Stimulated activated CD8-positive, alpha-beta memory T cell treated with anti-CD3 and anti-CD28 coated beads, Interleukin-4, amount 100 ng/mL, for 1 hour (primary cell): ENCODE measurements at places on chromosomes 2 and 18.

GRCh38 chr2:135600915-135601314 is 69.6 kb downstream of the R3HDM1 start:
- no peak for DNase-seq

DNA sequence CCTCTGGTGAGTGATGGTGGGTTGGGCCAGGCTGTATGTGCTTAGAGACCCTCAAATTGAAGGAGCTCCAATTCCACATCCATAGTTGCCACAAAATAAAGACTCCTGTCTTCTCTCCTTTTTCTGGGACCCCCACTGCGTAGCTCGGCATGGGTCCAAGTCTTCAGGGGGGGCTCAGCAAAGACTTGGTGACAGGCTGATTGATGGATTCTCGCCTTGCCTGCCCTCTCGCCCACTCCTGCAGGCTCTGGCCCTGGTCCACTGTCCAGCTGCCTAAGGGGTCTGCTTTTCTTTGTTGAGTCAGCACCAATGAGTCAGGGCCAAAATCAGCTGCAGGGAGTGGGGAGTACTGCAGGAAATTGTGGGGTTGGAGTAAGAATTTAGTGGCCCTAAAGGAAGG is 21.5 kb downstream of the RPL37A start:
- no peak for DNase-seq

GRCh38 chr2:10059016-10059351 is 15.6 kb downstream of the KLF11 start:
- no peak for DNase-seq

- no peak for DNase-seq
Measured at GRCh38 chr18:77919923-77920322, 670.3 kb downstream of the GALR1 start.

DNA sequence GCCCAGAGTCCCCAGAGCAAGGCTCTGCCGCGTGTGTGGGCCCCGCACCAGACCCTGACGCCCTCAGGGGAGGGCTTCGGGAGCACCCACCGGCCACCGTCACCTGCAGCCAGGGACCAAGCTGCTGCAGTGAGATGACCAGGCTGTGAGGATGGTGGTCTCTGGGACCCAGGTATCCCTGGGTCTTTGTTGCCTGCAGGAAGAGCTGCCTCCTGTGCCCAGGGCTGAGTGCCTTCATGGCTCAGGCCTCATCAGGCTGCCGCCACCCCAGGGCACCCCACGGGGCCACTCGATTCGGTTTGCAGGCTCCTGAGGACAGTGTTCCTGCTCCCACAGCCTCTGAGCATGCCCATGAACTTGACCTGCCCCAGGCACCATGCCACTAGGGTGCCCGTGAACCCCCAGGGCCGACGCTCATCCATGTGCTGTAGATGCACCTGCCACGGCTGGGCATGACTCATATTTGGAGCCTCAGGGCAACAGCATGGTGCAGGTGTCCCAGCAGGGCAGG is 109.8 kb downstream of the FAM210A start:
- no peak for DNase-seq

DNA sequence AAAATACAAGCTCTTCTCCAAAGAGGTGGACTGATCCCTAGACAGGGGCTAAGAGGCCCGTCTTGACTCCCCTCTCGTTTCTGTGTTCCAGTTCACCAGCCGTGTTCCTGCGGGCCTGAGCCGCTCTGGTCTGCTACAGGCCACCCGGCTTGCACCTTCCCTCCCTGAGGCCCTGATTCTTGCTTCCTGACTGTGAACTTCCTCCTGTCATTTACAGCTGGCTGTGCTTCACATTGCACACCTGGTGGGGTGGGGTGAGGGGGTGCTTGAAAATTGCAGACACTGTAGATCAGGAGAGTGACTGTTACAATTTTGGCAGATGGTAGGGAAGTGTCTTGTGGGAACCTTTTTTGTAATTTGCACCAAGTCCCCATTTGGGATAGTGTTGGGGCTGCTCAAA is 64.4 kb downstream of the TSN start:
- no peak for DNase-seq

DNA sequence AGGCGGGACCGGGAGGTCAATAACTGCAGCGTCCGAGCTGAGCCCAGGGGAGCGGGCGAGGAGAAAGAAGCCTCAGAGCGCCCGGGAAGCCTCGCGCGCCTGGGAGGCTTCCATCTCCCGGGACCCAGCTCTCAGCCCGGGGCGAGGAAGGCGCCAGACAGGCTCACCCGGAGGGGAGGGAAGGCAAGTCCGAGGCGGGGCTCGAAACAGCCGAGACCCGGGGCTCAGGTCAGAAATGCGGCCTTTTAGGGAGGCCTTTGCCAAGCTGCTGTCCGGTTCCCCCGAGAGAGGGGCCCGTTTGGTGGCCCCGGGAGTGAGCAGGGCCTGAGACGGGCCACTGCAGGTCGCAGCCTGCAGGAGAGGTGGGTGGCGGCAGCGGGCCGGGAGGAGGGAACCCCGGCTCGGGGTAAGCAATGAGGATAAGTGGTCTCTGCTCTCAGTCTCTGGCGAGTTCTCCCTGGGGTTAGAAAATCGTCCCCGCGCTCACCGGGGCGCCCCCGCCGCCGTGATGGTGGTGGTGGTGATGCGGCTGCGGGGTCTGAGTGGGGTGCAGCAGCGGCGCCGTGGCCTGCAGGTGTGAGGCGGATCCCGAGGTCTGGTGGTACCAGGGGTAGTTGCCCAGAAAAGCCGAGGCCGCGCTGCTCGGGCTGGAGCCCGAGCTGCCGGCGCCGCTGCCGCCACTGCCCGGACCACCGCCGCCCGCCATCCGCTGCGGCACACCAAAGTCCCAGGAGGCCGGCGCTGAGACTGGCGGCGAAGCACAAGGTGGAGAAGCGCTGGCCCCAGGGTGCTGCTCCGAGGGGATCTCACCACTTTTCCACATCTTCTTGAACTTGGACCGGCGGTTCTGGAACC is 2.4 kb downstream of the DLX2 start:
- no peak for DNase-seq

- no peak for DNase-seq
Measured at GRCh38 chr2:36820942-36821605, 124.6 kb downstream of the VIT start.

DNA sequence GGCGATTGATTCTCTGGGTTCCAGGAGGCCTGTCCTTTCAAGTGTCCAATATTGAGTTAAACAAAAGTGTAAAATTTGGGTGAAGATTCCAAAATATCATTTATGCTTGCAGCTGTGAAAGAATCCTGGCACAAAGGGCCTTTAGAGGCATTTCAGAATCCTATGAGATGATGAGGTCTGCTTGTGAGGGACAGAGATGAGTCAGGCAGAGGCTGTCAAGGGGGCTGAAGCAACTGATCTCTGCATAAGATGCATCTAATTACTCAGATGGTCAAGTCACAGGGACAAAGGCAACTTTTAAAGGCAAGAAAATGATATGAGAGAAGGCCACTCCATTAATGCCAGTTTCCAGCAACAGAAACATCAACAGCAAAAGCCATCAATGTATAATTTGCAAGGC is 78.8 kb downstream of the FHOD3 start:
- DNase-seq, result no peak

GRCh38 chr2:172437419-172438341 is 10.3 kb downstream of the ITGA6 start:
- no peak for DNase-seq

- DNase-seq, result no peak
Measured at GRCh38 chr18:38644875-38645641, 1079.5 kb upstream of the CELF4 start.

DNA sequence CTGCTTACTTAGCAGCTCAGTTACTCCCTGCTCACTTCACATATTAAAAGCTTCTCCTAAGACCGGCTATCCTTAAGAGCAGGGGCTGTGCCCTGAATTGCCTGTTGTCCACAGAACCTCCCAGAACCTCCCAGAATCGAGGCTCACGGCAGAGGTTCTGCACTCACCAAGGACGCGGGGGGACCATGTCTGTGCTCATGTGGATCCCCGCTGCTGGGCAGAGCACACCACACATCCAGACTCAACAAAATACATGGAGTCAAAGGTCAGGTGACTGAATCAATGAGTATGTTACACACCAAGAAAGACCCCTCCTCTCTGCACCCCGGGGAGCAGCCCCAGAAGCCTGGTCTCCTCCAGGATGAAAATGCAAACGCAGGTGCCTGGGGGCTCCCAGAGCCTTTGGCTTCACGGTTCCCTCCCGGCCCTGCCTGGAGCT is 149.0 kb downstream of the MBP start:
- DNase-seq, result no peak

- DNase-seq, result no peak
Measured at GRCh38 chr2:181682026-181682789, 1.9 kb upstream of the NEUROD1 start.

DNA sequence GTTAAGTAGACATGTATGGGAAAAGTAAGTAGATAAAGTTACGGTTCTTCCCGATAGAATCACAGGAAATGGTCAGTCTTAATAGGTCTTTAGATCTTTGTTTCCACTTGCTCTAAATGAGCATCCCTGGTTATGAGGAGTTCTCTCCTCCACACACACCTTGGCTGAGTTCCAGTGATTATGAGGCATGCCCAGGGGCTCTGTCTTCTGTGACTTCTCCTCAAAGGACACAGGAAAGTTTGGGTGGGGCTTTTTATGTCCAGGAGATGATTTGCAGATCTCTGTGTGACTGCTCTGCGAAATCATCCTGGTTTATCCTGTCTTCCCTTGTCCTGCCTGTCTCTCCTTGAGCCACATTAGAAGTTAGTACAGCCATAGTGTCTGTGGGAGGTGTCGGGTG is 83.9 kb upstream of the EML6 start:
- no peak for DNase-seq

GRCh38 chr2:174776223-174776622 is 12.0 kb upstream of the CHRNA1 start:
- no peak for DNase-seq

DNA sequence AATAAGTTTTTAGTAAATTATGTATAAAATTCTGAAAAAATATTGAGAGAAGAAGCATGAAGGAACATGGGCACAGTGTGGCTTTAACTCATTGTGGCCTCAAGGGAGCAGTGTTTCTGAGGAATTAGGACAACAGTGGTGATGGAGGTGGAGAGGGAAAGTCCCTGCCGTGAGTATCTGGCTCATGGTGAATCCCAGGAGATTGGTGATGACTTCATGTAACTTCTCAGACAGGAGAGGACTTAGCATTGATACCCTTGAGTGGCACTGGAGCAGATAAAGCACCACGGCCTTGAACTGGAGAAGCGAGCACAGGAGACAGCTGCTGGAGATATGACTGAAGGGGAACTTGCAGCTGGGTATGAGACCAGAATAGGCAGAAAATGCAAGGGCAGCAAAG is 35.0 kb upstream of the LRP1B start:
- DNase-seq, result no peak

DNA sequence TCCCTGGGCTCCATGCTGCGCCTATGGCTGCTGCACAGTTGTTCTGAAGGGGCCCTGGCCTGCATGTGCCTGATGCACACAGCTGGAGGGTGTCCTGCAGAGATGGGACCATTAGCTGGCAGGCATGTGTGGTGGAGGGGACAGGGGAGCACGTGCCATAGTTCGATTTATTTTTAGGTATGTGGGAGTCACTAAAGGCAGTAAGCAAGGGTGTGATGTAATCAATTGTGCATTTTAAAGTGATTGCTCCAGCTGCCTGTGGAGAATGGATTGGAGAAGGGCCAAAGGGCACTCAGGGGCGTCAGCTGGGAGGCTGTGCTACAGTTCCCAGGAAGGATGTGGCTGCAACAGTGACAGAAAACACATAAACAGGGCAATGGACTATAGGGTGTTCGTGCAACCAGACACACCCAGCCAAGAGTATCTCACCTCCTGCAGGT is 205.1 kb downstream of the ARL4C start:
- no peak for DNase-seq

GRCh38 chr2:67214585-67215185 is 182.4 kb upstream of the ETAA1 start:
- DNase-seq, result no peak

DNA sequence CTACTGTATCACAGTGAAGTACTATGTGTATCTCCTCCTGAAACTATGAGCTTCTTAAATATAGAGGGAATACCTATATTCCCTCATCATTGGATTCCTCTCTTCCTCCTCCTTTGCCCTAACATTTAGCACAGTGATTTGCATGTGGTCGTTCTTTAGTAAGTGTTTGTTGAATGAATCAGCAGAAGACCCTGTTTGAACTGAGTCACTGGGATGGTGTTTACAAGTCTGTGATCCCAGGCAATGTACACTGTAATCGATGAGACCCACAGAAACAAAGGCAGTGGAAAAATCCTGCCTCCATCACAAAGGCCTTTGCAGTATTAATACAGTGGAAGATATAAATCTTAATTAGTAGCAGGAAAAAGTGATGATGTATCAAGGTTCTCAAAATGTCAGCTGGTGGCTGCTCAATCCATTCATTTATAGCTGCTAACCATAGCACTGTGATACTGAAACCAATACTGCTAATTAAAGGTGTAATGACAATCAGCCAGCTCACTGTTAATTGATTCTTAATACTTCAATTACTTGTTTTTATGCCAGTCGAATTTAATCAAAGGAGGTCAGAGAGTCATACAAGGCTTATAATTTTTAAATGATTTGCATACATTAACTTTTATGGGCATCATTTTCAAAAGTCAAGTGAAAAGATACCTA is 20.8 kb upstream of the MYO3B start:
- no peak for DNase-seq

DNA sequence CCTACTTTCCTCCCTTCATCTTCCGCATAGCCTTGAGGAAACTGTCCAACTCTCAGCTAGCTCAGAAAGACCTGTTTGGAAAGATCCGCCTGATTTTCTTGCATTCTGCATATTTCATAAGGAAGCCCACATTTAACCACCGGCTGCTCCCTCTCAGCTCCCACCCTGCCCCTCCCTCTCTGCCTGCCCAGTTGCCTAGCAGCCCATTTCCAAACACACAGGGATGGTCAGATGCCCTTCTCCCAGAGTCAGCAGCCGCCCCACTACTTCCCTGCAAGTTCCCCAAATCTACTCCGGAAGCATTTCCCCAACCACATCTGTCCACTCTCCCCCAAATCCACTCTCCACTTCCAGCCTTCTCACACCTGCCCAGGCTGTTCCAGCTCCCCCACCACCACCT is 96.0 kb downstream of the TNS1 start:
- DNase-seq, result no peak

DNA sequence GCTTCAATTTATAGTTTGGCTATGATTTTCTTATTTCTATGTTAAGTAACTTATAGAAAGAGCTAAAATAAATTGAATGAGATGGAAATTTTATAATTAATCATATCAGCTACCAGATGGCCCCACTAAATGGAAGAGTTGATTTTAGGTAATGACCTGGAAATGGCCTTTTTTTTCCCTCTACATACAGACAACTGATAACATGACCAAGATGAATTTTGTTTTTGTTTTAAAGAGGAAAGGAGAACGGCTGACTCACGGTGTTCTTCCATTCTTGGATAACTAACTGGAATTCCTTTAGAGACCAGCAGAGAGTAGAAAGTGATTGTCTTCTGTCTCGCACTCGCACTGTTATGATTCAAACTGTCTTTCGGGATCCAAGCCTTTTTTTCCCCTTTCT is 91.0 kb downstream of the TMEM185B start:
- DNase-seq, result no peak

GRCh38 chr2:102235491-102235890 is 48.7 kb downstream of the IL1RL2 start:
- DNase-seq, result no peak
